ENCODE measurements at places on chromosomes 16 and 17.
A peak's percentile ranks its signal among the peaks of the same experiment; 100 is the strongest.

DNA sequence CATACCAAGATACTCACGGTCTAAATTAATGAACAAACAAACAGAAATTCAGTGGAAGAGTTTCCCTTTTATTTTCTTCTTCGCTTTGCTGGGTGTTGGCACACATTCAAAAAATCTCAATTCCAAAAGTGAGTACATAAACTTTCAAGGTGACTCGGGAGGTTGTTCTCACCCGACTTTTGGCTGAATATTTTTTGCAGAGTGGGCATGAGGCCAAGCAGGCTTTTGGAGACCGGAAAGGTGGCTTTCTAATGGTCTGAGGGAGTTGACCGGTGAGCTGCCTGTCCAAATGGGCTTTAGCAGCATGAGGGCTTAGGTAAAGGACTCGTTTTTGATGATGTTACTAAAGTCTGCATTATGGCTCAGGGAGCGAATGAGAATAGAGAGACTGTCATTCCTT is 318.7 kb downstream of the CPPED1 start:
- DNase-seq, result no peak

DNA sequence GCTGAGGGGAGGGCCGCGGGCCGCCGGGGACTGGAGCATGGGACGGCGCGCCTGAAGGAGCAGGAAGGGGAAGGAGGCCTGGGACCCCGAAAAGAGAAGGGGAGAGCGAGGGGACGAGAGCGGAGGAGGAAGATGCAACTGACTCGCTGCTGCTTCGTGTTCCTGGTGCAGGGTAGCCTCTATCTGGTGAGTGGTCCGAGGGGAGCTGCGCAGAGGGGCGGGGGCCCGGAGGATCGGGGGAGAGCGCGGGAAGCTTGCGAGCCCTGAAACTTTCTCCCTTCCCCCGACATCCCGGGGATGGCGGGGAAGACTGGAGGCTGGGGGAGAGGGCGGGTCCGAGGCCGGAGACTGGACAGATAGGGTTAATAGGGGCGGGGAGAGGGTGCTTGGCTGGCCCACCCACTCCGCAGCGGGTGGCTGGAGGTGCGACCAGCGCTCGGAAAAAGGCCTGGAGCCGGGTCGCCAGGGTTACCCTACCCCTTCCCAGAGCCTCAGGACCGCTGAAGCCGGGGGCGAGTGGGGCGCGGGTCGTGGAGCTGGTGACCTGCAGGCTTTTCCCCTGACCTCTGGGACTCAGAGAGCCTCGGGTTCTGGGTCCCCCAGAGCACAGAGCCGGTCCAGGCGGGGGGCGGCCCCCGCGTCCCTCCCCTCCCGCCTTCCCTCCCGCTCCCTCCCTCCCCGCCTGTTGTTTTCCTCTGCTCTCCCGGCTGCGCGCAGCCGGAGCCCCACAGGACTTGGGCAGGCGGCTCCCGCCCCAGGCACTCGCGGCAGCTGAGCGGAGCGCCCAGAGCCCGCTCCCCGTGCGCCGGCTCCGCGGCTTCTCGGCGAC is 631 bp downstream of the NXPH3 start:
- no peak for DNase-seq

- no peak for DNase-seq
Measured at GRCh38 chr16:48911700-48912099, 301.7 kb upstream of the N4BP1 start.

DNA sequence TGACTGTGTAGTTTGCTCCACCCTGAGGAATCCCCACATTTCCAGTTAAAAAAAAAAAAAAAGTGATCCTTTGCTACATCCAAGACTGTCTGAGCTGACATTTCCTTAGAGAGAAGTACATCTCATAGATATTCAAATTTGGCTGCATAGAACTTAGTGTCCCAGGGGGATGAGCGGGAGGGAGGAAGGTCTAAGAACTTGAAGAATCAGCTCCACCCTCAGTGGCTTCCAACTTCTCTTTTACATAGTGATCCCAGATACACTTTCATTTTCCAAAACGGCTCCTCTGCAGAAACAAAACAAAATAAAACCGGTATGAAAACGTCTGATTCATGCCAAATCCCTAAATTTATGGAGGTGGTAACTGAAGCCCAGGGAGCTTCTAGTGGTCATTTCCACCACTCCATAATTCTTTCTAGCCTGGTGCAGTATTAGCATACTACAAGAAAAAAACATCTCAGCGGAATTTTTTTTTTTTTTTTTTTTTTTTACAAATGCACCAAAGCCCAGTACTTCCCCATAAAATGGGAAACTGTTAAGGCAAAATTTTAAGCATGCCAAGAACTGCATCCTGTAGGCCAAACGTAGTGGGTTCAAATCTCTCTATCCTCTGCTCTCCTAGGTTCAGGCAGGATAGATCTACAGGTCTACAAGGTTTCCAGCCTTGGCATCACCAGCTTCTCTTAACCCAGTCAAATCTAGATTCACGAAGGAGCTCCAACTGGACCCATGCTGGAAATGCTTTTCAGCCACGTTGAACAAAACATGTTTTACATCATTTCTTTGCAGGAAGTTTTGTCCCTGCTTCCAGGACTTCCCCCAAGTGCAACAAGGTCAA is 29.3 kb downstream of the MAF start:
- no peak for DNase-seq

GRCh38 chr17:79695293-79695790 is 35.4 kb upstream of the ENPP7 start:
- DNase-seq, result no peak

- DNase-seq, result no peak
Measured at GRCh38 chr16:11402051-11402744, 56.9 kb downstream of the RMI2 start.

- DNase-seq, result no peak
Measured at GRCh38 chr17:69468207-69468606, 53.7 kb downstream of the MAP2K6 start.

GRCh38 chr17:71725811-71726210 is 395.0 kb upstream of the SOX9 start:
- DNase-seq, result no peak

DNA sequence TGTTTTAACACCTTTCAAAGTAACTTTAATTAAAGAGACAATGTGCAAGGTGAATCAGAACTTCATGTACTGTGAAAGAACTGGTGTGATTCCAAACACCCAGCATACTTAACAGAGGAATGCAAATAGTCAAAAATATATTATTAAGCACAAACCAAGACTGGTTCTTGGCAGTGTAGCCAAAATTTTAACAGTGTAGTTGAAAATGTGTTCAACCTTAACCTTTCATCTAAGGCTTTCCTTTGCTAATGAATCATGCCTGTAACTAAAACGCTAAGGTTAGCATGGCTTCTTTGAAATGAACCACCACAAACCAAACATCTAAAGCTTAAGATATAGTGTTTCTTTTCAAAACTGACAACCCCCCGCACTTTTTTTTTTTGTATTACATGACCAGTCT is 146.3 kb upstream of the AXIN2 start:
- DNase-seq, result no peak

DNA sequence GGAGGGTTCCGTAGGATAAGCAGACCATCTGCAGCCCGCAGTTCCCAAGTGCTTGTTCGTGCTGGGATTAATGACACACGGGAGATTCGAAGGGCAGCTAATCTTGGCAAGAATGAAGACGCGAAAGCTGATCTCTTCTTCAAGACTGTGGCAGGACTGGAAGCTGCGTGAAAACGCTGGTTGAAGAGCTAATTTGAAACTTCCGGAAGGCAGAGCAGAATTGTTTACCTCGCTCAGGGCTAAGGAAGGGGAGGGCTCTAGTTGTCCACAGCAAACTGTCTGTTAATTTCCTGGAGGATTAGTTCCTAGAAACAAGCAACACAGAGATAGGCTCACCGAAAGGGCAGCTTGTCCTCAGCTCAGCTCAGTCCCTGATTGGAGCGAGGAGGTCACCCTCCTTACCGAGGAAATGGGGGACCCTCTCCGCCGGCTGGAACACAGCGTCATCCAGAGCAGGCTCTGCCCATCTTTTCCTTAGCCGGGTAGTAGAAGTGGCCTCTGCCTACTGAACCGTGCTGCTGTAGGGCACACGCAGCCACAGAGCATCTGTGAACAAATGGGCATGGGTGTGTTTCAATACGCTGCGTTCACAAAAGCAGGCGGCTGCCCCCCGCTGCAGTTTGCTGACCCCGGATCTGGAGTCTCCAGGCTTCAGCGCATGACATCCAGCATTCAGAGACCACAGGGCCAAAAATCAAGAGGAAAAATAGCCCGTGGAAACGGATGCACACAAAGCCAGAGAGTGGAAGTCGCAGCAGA is 16.7 kb upstream of the BAIAP2 start:
- DNase-seq, result no peak

DNA sequence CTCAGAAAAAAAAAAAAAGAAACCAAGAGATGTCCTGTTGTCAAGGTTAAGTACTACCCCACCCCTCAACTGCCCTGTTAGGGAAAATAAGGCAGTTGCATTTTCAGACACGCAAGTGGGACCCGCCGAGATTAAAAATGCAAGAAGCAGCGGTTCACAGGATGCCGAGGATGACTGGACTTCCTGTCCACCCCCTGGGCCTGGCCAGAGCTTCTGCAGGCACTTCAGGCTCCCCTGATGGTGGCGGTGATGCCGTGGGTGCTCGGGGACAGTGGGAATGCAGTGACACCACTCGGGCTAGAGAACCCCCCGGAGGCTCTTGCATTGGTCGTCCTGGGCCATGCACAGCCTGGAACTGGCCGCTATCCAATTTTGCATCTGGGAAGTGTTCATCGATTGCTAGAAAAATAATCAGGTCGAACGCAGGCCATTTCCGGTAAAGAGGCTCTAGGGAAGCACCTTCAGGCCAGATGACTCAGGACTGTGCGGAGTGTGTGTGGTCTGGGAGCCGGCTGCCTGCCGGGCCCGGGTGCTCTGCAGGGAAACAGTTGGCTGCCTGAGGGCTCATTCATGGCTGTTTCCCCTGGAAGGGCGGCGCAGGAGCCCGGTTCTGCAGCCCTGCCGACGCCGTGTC is 13.4 kb upstream of the CRISPLD2 start:
- no peak for DNase-seq

GRCh38 chr16:1914084-1914608 is 4.1 kb downstream of the HS3ST6 start:
- no peak for DNase-seq

DNA sequence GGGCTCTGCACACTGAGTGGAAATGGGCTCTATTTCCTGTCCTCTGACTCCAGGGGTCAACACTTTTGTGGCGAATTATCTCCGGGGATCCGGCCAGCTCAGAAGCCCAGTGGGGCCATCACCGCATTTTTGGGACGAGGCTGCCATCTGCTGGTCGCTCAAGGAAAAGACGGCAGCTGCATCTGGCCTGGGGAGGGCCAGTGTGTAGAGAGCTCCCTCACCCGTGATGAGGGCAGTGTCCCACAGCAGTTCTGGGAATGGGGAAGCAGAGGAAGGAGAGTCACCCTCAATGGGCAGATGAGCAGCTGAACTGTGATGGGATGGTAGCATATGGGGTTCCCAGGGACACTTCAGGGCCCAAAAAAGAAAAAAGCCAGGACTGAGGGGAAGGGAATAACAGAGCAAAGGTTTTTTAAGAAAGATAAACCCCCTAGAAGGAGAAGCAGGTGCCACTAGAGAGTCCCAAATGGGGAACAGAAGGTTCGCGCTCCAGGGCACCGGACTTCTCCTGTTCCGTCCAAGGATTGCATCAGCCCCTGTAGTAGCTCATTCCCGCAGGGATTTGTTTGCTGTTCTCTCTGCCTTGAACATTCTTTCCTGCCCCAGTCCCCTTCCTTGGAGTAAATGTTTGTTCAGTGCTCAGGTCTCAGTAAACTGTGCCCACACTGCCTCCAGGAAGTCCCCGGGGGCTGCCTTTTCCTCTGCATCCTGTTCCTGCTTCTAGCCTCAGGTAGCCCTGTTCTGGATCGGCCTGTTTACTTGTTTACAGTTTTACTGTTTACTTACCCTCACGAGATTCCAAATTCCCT is 9.3 kb upstream of the ABCC12 start:
- DNase-seq, result peak; percentile 14

DNA sequence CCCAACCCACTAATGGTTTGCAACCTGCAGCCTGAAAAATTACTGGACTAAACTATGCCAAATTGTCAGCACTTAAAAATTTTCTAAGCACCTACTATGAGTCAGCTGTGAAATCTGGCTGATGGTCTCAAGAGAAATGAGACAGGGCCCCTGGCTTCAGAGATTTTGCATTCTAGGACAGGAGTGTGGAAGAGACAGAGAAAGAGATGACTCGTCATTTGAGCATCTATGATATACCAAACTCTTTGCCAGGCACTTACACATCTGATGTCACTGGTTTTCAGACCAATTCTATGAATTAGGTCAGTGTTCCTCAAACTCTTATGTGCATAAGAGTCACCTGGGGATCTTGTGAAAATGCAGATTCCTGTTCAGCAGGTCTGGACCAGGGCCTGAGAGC is 44.4 kb downstream of the CLEC19A start:
- no peak for DNase-seq

DNA sequence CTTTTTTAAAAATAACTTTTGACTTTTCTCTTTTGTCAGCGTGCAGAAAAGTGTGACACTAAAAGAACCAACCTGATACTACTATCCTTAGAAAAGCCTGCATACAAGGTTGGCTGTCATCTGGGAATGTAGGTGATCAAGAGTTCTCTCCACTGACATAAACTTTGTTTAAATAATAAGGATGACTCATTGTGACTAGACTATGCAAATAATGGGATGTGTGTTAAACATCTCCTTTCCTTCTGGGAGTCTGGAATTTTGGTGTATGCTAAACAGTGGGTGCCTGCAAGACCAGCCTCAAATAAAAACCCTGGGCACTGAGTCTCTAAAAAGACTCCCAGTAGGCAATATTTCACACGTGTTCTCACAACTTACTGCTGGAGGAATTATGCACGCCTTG is 373.4 kb downstream of the CNTNAP4 start:
- DNase-seq, result no peak

GRCh38 chr17:77237232-77238008 is 96.7 kb downstream of the SEC14L1 start:
- DNase-seq, result no peak

DNA sequence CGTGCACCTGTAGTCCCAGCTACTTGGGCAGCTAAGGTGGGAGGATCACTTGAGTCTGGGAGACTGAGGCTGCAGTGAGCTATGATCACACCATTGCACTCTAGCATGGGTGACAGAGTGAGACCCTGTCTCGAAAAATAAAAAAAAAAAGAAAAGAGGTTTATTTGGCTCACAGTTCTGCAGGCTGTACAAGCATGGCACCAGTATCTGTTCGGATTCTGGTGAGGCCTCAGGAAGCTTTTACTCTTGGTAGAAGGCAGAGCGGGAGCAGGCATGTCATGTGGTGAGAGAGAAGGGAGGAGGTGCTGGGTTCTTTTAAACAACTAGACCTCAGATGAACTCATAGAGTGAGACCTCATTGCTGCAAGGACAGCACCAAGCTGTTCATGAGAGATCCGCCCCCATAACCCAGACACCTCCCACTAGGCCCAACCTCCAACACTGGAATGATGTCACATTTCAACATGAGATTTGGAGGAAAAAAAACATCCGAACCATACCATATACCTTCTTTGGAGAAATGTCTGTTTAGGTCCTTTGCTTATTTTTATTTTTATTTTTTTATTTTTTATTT is 10.3 kb upstream of the RMI2 start:
- DNase-seq, result no peak

DNA sequence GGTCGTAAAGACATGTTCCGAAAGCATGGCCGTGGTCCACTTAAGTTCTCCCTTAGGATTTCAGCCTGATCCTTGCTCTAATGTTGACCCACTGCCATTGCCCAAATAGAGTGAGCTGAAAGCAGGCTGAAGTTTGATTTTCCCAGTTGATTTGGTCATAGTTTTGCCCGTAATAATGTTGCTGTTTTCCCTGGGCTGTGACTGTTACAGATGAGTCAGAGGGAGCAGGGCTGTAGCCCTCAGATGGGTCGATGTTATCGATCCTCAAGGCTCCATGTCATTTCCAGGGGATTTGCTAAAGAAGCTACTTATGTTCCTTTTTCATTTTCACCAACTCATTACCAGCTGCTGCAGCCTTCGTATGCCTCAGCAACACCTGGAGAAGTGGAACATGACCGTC is 169.0 kb upstream of the ZFHX3 start:
- no peak for DNase-seq

All from stimulated activated CD4-positive, alpha-beta T cell treated with anti-CD3 and anti-CD28 coated beads, Interleukin-1b, Interleukin-23, amount 100 ng/mL, for 1 hour (primary cell).